Regular cardiac myocyte (primary cell): ENCODE measurements at places on chromosomes 6 and 20. TPM values are rescaled to one million over a fixed set of nuclear protein-coding genes. Genes with fewer than 3 reads are reported as not detected.

The SPATA25 gene
- 0.19 and 0.28 TPM in 2 replicates for total RNA-seq

The RUNX2 gene
- total RNA-seq = 0.77 and 1.7 TPM in 2 replicates

The FAM83C gene
- total RNA-seq = under 0.01 TPM in 1 of 2 replicates, not detected in the other

The TSPO2 gene
- total RNA-seq = not detected in 2 replicates

The WASF1 gene
- total RNA-seq = 4.2 and 6.5 TPM in 2 replicates

The ZNF165 gene
- total RNA-seq = 0.38 and 0.56 TPM in 2 replicates

The MOXD1 gene
- 29.3 and 135 TPM in 2 replicates for total RNA-seq

The CST7 gene
- total RNA-seq = not detected in 2 replicates

The SDCBP2 gene
- total RNA-seq = 2.3 TPM in 2 replicates

The C6orf58 gene
- total RNA-seq = 0.19 TPM in 1 of 2 replicates, not detected in the other

The EEF1A2 gene
- 0.38 and 5.4 TPM in 2 replicates for total RNA-seq

The RBBP8NL gene
- total RNA-seq = not detected in 2 replicates

The RAMACL gene
- 0.38 and 1.1 TPM in 2 replicates for total RNA-seq

The MCHR2 gene
- total RNA-seq = not detected in 2 replicates

The ULBP2 gene
- total RNA-seq = 8.7 and 12.5 TPM in 2 replicates

The IL17A gene
- not detected in 2 replicates for total RNA-seq

The RSPO3 gene
- under 0.01 and 2.0 TPM in 2 replicates for total RNA-seq
